PC-3 (cell line): ENCODE measurements at places on chromosomes 1 and 21. TPM values are rescaled to one million over a fixed set of nuclear protein-coding genes. Genes with fewer than 3 reads are reported as not detected.

DNA sequence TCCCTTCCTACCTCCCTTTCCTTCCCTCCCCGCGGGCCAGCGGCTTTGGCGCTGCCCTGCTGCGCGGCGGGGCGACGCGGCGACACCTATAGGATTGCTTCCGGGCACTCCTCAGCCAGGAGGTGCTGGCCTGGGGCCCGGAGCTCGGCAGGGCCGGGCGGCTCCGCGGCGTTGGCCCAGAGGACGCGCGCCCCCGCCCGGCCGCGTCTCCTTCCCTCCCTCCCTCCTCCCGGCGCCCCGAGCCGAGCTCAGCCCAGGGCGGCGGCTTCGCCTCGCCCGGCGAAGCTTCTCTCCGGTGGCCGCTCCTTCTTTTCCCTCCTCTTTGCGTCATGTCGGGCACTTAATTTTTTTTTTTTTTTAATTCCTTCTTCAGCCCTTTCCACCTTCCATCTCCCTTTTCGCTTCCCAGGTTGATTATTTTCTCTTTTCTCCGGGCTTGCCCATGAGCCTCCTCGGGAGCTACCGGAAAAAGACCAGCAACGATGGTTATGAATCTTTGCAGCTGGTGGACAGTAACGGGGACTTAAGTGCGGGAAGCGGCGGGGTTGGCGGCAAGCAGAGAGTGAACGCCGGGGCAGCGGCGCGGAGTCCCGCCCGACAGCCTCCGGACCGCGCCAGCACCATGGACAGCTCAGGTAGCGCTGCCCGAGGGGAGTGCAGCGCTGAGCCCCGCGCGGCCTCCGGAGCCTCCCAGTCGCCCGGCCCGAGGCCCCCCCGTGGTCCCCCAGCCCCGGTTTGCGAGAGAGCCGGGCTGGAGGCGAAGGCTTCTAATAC, at the start of gene DNAJC6:
Gene DNAJC6 (plus strand): TSS at position 240 of the 774 bp plus-strand sequence. CDS start 203 bp downstream, at position 443.
- DNase-seq: peak; percentile 66

PRCC gene
- total RNA-seq: 103 TPM in 2 replicates

DNA sequence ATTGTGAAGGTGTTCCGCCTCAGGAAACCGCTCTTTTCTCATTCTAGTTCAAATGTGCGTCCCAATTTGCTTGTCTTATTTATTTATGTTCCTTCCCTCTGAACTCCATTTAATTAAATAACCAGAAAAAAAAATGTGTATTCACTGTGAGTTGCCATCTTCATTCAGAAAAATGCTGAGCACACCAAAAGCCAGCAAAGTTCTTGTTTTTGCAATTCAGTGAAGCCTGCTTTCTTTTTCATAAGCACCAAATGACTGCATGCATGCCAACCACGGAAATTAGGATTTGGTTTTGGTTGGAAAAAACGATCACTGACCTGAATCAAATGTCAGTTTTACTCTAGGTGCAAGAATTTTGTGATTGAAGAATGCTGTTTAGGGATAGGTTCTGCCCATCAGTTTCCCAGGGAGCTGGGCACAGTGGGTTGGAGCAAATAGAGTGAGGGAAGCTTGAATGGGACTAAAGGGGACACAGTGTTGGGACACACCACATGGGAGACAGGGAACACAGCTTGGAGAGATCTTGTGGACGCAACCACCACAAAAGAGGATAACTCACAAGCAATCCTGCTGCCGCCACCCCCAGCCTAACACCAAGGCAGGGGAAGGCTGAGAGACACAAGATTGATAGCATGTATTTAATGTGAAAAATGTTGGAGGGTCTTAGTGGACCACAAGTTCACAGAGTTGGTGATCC, 183.4 kb upstream of the GALNT2 start:
- DNase-seq: no peak

GRCh38 chr21:32455548-32455947, 43.0 kb downstream of the EVA1C start:
- DNase-seq: peak; percentile 33

TRIM62 gene
- 3.9 and 9.7 TPM in 2 replicates for total RNA-seq

DNA sequence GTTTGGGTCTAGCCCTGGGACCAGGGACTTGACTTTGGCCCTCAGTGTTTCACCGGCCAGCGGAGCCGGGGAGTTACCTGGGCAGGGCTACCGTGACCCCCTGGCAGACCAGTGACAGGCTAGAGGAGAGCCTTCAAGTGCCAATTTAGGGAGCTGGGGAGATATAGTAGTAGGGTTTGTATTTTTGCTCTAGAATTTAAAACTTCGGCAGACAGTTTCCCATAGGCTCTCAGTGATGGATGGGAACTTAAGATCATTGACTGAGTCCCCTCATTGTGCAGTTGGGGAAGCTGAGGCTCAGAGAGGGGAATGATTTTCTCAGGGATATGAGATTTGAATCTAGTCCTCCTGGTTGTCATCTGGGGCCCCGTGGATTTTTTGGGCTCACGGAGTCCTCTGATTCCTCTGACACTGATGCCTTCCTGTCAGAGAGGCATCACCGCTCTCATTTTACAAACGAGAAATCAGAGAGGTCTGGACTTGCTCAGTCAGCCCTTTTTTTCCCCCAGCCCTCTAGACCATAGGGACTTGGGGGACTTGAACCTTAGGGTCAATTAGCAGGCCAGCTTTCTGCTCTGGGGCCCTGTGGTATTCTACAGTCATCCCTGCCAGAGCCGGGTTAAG, 58.3 kb upstream of the ACOT11 start:
- no peak for DNase-seq

- DNase-seq: peak; percentile 10
Measured at GRCh38 chr1:22096036-22096435, 43.5 kb downstream of the CDC42 start.

RHCE gene
- 1.1 and 1.4 TPM in 2 replicates for total RNA-seq

HMGCS2 gene
- not detected in 2 replicates for total RNA-seq

GJB5 gene
- 7.2 and 8.1 TPM in 2 replicates for total RNA-seq
